Thymus (tissue), 14 donors: ENCODE measurements at places on chromosomes 2 and 18. TPM values are rescaled to one million over a fixed set of nuclear protein-coding genes. Genes with fewer than 3 reads are reported as not detected.

Gene TMEM247
- polyA plus RNA-seq: not detected

Gene CNGA3
- polyA plus RNA-seq: 0.05 TPM

Gene LCT
- polyA plus RNA-seq: 0.09 TPM

Gene SNRNP200
- polyA plus RNA-seq: 105 TPM

Gene RESP18
- 0.07 TPM for polyA plus RNA-seq

Gene ESPNL
- 1.5 TPM for polyA plus RNA-seq

Gene RAB6C
- polyA plus RNA-seq: 0.05 TPM

Gene PRKAG3
- polyA plus RNA-seq: 0.07 TPM

Gene FANCL
- 29.4 TPM for polyA plus RNA-seq

Gene ACMSD
- polyA plus RNA-seq: not detected

Gene ABCG5
- polyA plus RNA-seq: 0.09 TPM

Gene INO80C
- polyA plus RNA-seq: 32.6 TPM

Gene NGEF
- polyA plus RNA-seq: 0.18 TPM

Gene AQP4
- 0.27 TPM for polyA plus RNA-seq

Gene OTX1
- polyA plus RNA-seq: 0.09 TPM

Gene EGR4
- polyA plus RNA-seq: 0.14 TPM

Gene MARCO
- 31.0 TPM for polyA plus RNA-seq

Gene KCNE4
- 2.1 TPM for polyA plus RNA-seq

Gene CRYGC
- not detected for polyA plus RNA-seq

Gene SERPINB12
- polyA plus RNA-seq: 4.0 TPM

Gene LHCGR
- polyA plus RNA-seq: 0.21 TPM

Gene CAPN14
- 0.62 TPM for polyA plus RNA-seq

Gene ZSWIM2
- polyA plus RNA-seq: not detected

Gene IL37
- 0.43 TPM for polyA plus RNA-seq

Gene CROCC2
- polyA plus RNA-seq: 0.02 TPM

Gene IGFBP5
- 134 TPM for polyA plus RNA-seq

Gene SCN7A
- 0.98 TPM for polyA plus RNA-seq

Gene FOXI3
- polyA plus RNA-seq: 0.14 TPM

Gene CFAP221
- 0.41 TPM for polyA plus RNA-seq

Gene UGT1A3
- polyA plus RNA-seq: not detected

Gene LOXL3
- polyA plus RNA-seq: 1.6 TPM

Gene ASIC4
- 0.23 TPM for polyA plus RNA-seq

Gene CD207
- polyA plus RNA-seq: 2.6 TPM

Gene SLC9A4
- 0.66 TPM for polyA plus RNA-seq

Gene ELOA2
- polyA plus RNA-seq: not detected

Gene IL1RL2
- polyA plus RNA-seq: 1.1 TPM

Gene ANKRD62
- polyA plus RNA-seq: not detected

Gene CCDC195
- polyA plus RNA-seq: 0.07 TPM

Gene PFN4
- polyA plus RNA-seq: 1.3 TPM

Gene GPR45
- 0.02 TPM for polyA plus RNA-seq

Gene STARD6
- 0.21 TPM for polyA plus RNA-seq

Gene RPL31
- 8,913 TPM for polyA plus RNA-seq

Gene SH3BP4
- polyA plus RNA-seq: 12.3 TPM
